ENCODE measurements at places on chromosomes 2 and 18. TPM values are rescaled to one million over a fixed set of nuclear protein-coding genes. Genes with fewer than 3 reads are reported as not detected.

The CENPO gene
- total RNA-seq, result 15.1 TPM

The NPHP1 gene
- 6.9 TPM for total RNA-seq

The GCG gene
- total RNA-seq, result not detected

The MC2R gene
- not detected for total RNA-seq

The MYO7B gene
- total RNA-seq, result 0.06 TPM

The WDR35 gene
- 15.6 TPM for total RNA-seq

The IL36A gene
- total RNA-seq, result not detected

The FAM228B gene
- 9.9 TPM for total RNA-seq

The SKOR2 gene
- total RNA-seq, result not detected

The DNAJC5G gene
- total RNA-seq, result not detected

The ONECUT2 gene
- total RNA-seq, result under 0.01 TPM

The WDR7 gene
- 26.2 TPM for total RNA-seq

The CCDC138 gene
- total RNA-seq, result 2.0 TPM

The CAVIN2 gene
- 17.4 TPM for total RNA-seq

The HOXD4 gene
- 0.06 TPM for total RNA-seq

The GRB14 gene
- total RNA-seq, result 6.1 TPM

The PROC gene
- total RNA-seq, result not detected

The TMEFF2 gene
- total RNA-seq, result 0.26 TPM

The PAIP2B gene
- 0.26 TPM for total RNA-seq

The PFN4 gene
- total RNA-seq, result 0.56 TPM

The CYP26B1 gene
- total RNA-seq, result 0.25 TPM

The TMEM18 gene
- 18.9 TPM for total RNA-seq

The KCNK3 gene
- total RNA-seq, result 8.2 TPM

The B3GNT2 gene
- 21.4 TPM for total RNA-seq
